Right atrium auricular region (tissue), 2 donors: ENCODE measurements at places on chromosomes 1 and 21.

DNA sequence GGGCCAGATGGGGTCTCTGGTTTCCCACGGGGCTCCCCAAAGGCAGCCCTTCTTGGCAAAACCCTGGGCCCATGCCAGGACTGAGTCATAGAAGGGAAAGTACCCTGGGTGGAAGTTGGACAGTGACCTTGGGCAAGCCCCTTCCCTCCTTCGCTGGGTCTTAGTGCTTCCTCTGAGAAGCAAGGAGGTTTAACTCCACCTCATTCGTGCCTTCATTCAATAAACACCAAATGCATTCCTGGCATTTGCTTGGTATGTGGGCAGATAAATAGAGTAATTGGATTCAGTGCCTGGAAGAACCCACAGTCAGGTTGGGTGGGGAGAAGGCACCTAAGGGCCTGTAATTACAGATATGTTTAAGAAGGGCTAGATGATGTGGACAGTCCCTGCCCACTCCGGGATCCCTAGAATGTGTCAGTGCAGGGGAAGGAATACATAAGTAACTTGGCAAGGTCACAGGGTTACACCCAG, 36.3 kb upstream of the CITED4 start:
- no peak for DNase-seq

GRCh38 chr1:10484521-10484920, 9.8 kb downstream of the PEX14 start:
- DNase-seq: no peak

DNA sequence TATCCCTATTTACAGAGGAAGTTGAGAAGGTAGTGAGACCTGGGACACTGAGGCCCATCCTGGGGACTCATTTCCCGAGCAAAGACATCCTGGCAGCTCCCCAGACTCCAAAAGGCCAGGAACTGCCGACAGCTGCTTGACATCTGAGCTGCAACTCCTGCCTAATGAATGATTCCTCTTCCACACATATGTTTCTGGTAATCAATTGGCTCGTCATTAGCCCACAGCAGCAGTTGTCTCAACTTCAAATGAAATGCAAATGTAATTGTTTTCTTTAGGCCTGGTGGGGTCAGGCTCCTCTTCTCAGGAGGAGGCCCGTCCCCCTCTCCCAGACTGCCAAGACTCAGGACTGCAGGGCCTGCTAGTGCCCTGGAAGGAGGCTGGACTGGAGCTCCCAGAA, 61.8 kb upstream of the DISP3 start:
- no peak for DNase-seq

- no peak for DNase-seq
Observed at GRCh38 chr1:201331166-201331565, 46.3 kb downstream of the TNNT2 start.
